Choroid plexus epithelial cell (primary cell): ENCODE measurements at places on chromosomes 7 and 10.
A peak's percentile ranks its signal among the peaks of the same experiment; 100 is the strongest.

GRCh38 chr7:92763636-92764423, 72.5 kb downstream of the CDK6 start:
- DNase-seq, result peak; percentile 84

DNA sequence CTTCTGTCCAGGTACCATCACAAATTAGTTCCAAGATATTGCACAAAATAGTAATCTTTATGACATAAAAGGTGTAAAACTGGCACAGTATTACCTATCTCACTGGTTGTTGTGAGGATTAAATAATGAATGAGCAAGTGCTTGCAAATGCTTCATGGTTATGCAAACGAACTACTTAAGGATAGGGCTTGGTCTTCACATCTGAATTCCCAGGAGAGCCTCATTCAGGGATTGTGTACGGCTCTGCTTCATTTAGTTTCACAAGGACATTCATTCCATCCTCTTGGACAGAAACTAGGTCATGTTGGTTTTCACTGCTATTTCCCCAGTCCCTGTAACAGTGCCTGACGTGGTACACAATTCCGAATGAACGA, 12.1 kb downstream of the ABCA13 start:
- peak; percentile 27 for DNase-seq

DNA sequence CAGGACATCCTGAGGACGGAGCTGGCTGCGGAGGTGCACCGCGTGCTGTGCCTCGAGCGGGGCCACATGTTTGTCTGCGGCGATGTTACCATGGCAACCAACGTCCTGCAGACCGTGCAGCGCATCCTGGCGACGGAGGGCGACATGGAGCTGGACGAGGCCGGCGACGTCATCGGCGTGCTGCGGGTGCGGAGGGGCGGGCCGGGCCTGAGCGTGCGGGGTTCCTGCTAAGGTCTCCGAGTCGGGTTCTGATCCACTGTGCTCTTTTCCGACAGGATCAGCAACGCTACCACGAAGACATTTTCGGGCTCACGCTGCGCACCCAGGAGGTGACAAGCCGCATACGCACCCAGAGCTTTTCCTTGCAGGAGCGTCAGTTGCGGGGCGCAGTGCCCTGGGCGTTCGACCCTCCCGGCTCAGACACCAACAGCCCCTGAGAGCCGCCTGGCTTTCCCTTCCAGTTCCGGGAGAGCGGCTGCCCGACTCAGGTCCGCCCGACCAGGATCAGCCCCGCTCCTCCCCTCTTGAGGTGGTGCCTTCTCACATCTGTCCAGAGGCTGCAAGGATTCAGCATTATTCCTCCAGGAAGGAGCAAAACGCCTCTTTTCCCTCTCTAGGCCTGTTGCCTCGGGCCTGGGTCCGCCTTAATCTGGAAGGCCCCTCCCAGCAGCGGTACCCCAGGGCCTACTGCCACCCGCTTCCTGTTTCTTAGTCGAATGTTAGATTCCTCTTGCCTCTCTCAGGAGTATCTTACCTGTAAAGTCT, 10.4 kb downstream of the ATG9B start:
- peak; percentile 58 for DNase-seq

GRCh38 chr10:75955973-75956502, 524.6 kb downstream of the LRMDA start:
- no peak for DNase-seq

DNA sequence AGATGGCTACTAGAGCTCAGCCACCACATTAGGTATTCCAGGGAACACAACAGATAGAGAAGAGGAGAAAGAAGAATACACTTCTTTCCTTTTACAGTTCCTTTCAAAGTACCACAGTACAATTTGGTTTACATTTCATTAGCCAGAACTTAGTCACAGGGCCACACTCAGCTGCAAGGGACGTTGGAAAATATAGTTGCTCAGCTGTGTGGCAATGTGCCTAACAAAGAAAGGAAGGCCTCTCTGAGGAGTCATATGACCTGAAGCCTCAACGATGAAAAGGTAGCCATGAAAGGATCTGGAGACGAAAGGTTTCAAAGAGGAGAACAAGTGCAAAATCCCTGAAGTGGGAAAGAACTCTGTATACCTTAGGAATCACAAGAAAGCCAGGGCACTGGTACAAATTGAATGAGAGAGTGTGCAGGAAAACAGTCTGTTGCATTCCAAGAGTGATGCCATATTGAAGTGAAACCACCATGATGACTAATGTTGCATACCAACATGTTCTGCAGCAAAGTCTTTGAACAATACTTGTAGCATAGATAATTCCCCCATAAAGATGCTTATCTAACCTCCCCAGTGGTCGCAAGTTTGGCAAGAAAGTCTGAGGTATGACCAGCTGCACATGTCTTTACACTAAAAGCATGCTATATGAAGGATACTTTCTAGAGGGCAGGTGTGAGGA, 278.9 kb downstream of the HPSE2 start:
- peak; percentile 0 for DNase-seq

GRCh38 chr7:901041-901387, 24.7 kb downstream of the GET4 start:
- DNase-seq, result no peak
